ENCODE measurements at places on chromosomes 16 and 17. TPM values are rescaled to one million over a fixed set of nuclear protein-coding genes. Genes with fewer than 3 reads are reported as not detected.

DNA sequence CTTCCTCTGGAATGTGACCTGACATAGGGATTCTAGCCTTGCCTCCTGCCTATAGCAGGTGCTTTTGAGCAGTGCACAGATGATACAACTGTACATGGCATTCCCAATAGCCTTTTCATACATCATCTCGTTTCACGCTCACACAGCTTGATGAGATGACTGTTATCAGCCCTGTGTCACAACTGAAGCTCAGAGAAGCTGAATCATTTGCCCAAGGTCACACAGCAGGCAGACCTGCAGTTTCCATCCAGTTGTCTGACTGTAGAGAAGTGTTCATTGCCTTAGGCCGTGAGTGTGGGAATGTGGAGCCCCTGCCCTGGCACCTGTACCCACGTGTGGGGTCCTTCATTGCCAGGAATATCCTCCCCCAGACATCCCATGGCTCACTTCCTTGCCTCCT lies 20.1 kb downstream of the WFDC1 start:
- H3K36me3 ChIP-seq, result no peaks in the 10 kb centered on the region
- H3K4me1 ChIP-seq, result no peaks in the 10 kb centered on the region
- H3K27ac ChIP-seq, result no peak overlapping the region
- H3K4me3 ChIP-seq, result no peak overlapping the region
- no peak for DNase-seq

- no peaks in the 10 kb centered on the region for H3K36me3 ChIP-seq
- peaks cover 9% of the 10 kb centered on the region for H3K4me1 ChIP-seq
- H3K27ac ChIP-seq, result no peak overlapping the region
- no peak for DNase-seq
These were observed 726 bp upstream of the C1QTNF1 start for GRCh38 chr17:79023180-79023705.

GRCh38 chr16:12750554-12750918 lies 53.2 kb downstream of the CPPED1 start:
- H3K36me3 ChIP-seq, result no peaks in the 10 kb centered on the region
- DNase-seq, result no peak
- no peak overlapping the region for H3K27ac ChIP-seq

GRCh38 chr17:34285286-34285792 lies at the start of gene CCL11:
Gene CCL11 (plus strand): TSS chr17:34285742. CDS start chr17:34285809, 67 bp downstream.
- no peaks in the 10 kb centered on the region for H3K27me3 ChIP-seq
- H3K27ac ChIP-seq, result no peak within 1 kb of the TSS
- H3K4me3 ChIP-seq, result no peak within 1 kb of the TSS
- DNase-seq, result no peak
- H3K36me3 ChIP-seq, result no peaks in the 10 kb centered on the region

GRCh38 chr16:14602443-14602963 lies 27.6 kb downstream of the PARN start:
- H3K4me3 ChIP-seq, result no peak overlapping the region
- no peaks in the 10 kb centered on the region for H3K4me1 ChIP-seq
- H3K27ac ChIP-seq, result no peak overlapping the region
- no peak for DNase-seq

Gene NPIPB9
- not detected for total RNA-seq

All from neural progenitor cell (in vitro differentiated cells).